ENCODE measurements at places on chromosomes 13 and 19.

- no peak for DNase-seq
Measured at GRCh38 chr13:36630181-36630803, 43.5 kb upstream of the SERTM1 start.

DNA sequence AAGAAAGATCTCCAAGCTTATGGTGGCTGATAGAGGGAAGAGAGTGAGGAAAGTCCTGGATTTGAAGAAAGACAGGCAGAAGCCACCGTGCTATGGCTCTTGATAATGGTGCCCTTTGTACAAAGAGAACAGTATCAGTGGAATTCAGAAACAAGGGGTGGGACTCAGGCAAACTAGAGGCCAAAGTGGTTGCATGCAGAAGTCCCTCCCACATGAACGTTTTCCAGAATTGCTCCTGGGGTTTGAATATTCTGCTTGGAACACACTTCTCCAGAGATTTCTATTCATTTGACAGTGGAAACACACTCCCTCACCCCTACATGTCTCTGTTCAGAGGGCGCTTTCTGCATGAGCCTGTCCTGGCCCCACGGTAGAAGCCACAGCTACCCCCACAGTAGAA, 10.1 kb upstream of the MBNL2 start:
- no peak for DNase-seq

- no peak for DNase-seq
Measured at GRCh38 chr13:52454459-52454819, 839 bp upstream of the CKAP2 start.

DNA sequence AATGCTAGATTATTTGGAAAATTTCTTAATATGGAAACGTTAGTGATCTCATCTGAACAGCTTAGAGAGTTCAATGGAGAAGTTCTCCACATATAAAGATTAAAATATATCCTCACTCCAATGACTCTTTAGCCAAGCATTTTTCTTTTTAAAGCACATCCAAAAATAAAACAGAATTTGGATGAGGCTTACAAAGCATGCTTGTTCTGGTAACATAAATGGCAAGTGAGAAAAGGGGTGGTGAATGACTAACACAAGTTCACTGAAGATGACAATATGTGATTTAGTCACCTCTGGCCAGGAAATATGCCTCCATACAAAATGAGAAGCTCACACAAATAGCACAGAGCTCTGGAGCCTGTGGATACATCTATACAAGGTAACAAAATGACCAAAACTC, 253.0 kb downstream of the PCDH20 start:
- DNase-seq, result no peak

- DNase-seq, result no peak
Measured at GRCh38 chr13:111519041-111519440, 198.6 kb downstream of the TEX29 start.

DNA sequence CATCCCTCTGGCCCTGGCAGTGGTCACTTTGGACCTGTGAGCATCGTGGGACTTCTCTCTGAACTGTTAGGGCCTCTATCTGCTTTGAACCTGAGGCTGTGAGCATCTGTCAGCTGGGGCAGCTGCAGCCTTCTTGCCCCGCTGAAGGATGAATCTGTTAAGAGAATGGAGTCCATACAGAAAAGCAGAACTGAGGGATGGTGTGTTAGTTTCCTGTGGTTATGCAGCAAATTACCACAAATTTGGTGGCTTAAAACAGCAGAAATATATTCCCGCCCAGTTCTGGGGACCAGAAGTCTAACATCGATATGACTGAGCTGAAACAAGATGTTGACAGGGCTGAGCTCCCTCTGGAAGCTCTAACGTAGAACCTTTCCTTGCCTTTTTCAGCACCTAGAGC, 1.6 kb upstream of the ZNF497 start:
- DNase-seq, result no peak

DNA sequence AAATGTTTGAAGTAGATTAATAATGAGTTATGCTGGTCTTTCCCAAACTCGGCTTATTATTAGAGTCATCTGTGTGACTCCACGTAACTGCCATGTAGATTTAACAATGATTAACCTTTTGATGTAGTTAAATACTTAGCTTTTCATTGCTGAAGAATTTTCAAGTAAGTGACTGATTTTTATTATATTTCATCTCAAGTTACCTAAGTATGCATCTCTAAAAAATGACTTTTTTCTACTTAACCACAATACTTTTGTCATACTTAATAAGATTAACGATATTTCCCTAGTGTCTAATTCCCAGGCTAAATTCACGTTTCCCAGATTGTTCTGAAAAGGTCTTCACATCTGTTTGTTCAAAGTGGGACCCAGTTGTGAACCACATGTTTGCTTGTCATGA, 17.8 kb downstream of the BIVM start:
- no peak for DNase-seq

GRCh38 chr13:34349091-34349722, 531.3 kb downstream of the RFC3 start:
- peak; percentile 40 for DNase-seq

GRCh38 chr19:44566984-44567383, 37.5 kb upstream of the CEACAM20 start:
- DNase-seq, result no peak

DNA sequence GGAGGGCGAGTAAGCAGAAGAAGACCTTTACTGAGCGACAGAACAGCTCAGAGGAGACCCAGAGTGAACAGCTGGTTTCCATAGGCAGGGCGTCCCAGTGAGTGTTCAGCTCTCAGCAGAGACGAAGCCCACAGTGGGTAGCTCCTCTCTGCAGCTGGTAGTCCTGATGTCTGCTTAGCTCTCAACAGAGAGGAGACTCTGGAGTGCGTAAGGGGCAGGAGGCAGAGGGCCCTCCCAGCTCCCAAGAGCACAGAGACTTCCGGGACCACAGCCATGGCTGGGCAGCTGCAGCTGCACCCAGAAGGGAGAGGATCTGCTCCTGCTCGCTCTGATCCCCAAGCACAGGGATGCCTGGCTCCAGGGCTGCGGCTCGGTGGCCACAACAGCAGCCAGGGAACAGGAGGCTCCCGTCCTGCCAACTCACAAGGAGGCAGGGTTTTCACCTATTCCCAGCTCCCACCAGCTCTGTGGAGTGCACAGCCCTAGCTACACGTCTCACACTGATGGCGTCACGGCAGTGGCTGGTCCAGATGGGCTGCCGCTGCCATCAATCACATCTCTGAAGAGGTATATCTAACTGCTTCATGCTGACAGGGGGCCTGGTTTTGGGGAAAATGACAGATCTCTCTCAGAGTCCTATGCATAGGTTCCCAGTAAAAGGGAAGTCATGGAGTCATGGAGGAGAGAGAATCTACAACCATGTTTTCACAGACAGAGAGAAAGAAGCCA, 2660.1 kb upstream of the PCDH20 start:
- no peak for DNase-seq

- no peak for DNase-seq
Measured at GRCh38 chr13:27014406-27015359, 156.9 kb downstream of the USP12 start.

GRCh38 chr19:988510-988909, 4.4 kb downstream of the WDR18 start:
- DNase-seq, result no peak

GRCh38 chr19:29371251-29372090, 154.3 kb upstream of the VSTM2B start:
- DNase-seq, result no peak

DNA sequence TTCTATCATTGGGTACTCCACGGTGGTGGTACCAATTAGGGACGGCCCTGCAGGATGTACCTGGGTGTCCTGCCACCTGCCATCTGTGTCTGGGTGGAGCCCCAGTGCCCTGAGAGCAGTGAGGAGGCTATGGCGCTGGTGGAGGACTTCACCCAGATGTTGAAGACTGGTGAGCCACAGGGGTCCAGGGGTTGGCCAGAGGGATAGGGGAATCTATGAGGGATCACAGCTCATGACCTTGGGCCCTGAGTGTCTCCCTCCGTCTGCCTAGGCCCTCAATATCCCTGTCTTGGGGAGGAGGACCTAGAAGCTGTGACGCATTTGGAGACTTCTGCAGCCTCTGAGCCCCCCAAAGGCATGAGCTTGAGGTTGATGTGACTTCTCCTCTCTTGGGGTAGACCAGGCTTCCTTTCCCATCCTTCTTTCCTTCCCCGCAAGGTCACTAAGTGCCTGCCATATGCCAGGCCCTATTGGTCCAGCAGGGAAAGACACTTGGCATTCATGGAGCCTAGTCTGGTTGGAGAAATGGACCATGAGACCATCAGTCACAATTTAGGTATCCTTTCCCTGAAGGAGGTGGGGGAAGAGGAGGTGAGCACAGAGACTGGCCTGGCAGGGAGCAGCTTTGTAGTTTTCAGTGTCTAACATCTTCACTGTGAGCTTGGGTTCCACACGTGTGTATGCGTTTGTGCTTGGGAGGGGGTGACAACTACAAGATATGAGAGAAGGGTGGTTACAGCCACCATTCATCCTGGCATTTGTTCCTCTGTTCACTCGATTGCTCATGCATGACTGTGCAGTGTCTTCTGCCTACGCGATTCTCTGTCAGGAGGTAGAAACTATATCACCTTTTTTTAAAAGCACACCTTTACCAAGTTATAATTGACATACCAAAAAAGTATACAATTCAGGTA, 5.1 kb upstream of the MZF1 start:
- DNase-seq, result no peak

DNA sequence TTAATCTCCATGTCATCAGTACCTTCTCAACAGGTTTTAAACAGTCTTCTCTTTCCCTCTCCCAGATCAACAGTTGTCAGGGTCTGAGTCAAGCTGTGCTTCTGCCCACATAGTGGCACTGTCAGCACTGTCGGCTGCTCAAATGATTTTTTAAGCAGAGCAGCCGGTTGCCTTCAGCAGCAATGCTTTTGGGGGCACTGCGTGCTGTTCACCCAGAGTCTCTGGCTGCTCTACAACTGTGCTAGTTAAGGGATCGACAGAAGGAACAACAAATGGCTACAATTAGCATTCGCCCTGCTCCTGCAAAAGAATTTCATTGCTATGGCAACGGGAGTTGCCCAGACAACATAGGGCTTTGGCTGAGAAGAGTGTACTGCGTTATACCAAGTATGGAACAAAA, 412.9 kb downstream of the DIAPH3 start:
- no peak for DNase-seq

- DNase-seq, result no peak
Measured at GRCh38 chr19:45676851-45677263, 8.8 kb downstream of the GIPR start.

DNA sequence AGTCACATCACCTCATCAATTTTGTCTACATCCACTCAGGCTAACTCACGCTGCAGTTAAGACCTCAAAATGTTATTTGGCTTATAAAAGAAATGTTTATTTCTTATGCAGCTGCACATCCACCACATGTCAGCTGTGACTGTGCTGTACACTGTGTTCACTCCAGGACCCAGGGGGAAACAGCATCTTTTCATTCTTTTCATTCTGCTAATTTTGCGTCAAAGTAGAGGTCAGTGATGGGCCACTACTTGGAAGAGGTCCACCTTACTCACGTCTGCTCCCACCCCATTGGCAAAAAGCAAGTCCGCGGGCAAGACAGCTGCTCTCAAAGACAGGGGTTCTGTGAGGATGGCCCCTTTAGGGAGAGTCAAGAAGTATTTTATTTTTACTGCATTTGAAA, 4.5 kb upstream of the DCT start:
- DNase-seq, result no peak

GRCh38 chr13:74372511-74372910, 238.3 kb upstream of the KLF12 start:
- no peak for DNase-seq

GRCh38 chr19:53644061-53644816, 12.4 kb downstream of the DPRX start:
- no peak for DNase-seq

DNA sequence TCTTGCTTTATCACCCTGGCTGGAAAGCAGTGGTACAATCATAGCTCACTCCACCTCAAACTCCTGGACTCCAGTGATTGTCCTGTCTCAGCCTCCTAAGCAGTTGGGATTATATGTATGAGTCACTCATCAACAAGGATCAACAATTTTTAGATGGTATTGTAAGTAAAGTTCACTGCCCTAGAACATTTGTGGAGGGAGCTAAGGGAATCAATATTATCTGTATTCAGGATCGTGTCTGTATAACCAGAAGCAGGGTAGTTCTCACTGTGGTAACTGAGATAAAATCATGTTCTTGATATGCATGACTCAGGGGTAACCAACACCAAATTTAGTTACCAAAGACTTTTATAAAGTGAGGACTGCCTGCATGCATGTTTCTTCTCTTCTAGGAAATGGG, 27.0 kb downstream of the ZMYM5 start:
- no peak for DNase-seq

- DNase-seq, result no peak
Measured at GRCh38 chr19:854549-854948, 2.4 kb downstream of the ELANE start.

GRCh38 chr19:18373892-18374629, 11.9 kb upstream of the GDF15 start:
- peak; percentile 76 for DNase-seq

- no peak for DNase-seq
Measured at GRCh38 chr19:33306191-33306590, 3.9 kb upstream of the CEBPA start.

GRCh38 chr13:47146136-47146535, 249.3 kb upstream of the HTR2A start:
- DNase-seq, result no peak

- no peak for DNase-seq
Measured at GRCh38 chr13:30837227-30838159, 68.6 kb upstream of the MEDAG start.

- no peak for DNase-seq
Measured at GRCh38 chr19:16820056-16820455, 9.1 kb upstream of the SIN3B start.

DNA sequence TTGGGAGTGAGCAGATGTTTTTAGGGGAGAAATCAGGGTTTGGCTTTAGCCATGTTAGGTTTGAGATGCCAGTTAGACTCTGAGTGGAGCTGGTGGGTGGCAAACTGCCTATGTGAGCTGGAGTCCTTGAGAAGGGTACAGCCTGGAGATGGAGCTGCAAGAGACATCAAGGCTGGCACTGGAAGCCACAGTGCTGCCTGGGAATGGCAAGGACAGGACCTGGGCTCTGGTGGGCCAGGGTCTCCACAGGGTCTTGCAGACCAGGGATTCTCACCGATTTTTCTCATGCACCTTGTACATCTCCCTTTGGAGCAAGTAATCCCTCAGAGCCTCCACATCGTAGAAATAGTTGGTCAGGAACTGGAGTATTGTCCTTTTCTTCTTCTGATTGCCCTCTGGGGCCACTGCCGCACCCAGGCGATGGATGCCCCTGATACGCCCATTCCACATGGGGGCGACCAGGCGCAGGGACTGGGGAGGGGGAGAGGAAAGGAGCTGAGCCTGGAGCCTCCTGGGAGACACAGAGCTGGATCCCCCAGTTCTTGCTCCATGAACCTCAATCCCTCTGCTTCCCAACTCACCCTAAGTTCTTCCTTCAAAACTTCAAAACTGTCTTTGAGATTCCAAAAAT, 1.7 kb downstream of the DMAC2 start:
- DNase-seq, result no peak

All from T1000 (cell line).